GM10248 (cell line): ENCODE measurements at places on chromosomes 13 and 19.
A peak's percentile ranks its signal among the peaks of the same experiment; 100 is the strongest.

GRCh38 chr13:72953391-72953965 is 105.3 kb upstream of the KLF5 start:
- DNase-seq: no peak

GRCh38 chr19:48596679-48597465 is 9.7 kb upstream of the SPACA4 start:
- peak; percentile 68 for DNase-seq

- no peak for DNase-seq
These were observed 30.9 kb upstream of the MED4 start for GRCh38 chr13:48125794-48126228.

DNA sequence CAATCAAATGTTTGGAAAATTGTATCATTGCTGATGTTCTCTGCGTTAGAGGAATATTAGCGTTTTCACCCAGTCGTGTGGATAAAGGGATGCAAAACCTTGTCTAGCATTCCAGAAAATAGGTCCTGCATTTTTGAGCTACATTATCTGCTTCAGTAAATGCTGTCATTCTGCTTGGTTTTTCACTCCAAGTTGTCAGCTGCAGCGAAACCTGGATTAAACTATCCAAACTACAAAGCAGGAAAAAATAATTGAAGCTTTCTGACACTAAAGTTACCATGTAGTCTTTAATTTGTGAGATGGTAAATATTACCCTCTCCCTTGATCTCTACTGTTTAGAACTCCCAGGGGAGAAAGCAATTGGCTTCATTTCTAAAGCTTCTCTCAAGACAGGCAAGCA is 1795.5 kb upstream of the PRR20A start:
- DNase-seq: no peak

GRCh38 chr19:45884682-45885555 is 1.0 kb downstream of the IRF2BP1 start:
- DNase-seq: peak; percentile 46

- DNase-seq: no peak
These were observed 259.0 kb downstream of the ITGBL1 start for GRCh38 chr13:101711307-101712025.

GRCh38 chr19:33465834-33466233 is 55.8 kb downstream of the PEPD start:
- DNase-seq: no peak

DNA sequence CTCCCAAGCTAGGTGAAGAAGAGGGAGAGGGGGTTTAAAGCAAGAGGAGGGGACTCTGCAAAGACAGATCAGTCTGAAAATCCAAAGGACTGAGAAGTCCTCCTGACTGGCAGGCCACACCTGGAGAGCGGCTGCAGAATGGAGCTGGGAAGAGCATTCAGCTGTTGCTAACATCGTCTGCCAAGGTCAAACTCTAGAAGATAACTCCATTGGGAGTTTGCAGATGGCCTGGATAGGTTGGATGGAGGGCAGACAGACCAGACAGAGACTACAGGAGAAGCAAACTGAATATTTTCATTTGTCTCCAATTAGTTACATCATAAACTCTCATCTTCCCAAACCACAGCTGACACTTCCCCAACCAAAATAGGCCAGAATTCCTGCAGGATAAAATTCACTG is 19.9 kb upstream of the SHISA2 start:
- DNase-seq: no peak

DNA sequence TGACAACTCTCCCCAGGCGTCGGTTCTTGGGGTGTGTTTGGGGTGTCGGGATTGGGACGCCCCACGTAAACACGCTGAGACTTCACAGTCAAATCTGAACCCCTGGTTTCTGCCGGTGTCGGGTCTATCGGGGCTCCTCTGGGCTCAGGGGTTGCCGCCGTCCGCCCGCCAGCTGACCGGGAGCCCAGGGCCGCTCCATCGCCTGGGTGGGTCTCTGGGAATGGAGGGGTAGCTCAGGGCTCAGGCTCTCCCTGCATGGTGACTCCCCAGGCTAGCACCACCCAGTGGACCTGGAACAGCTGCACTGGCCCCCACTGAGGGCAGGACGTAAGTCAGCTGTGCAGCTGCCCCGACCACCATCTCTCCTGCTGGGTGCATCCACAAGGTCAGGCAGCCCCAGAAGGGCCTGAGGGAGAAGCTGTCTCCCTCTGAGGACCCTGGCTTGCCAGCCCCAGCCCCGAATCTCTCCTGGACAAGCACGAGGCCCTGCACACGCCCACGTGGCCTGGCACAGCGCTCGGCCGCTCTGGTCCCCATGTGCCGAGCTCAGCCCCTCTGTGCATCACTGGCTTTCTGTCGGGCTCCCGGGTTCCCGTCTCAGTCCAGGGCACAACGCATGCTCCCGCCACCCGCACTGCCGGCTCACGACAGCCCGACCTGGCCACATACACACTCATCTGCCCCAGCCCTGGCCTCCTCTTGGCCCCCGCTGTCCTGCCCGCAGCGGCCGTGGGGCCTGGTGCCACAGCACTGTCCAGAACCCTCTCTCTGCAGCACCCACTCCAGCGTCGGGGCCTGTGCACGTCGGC is 6.1 kb downstream of the RNF126 start:
- no peak for DNase-seq

DNA sequence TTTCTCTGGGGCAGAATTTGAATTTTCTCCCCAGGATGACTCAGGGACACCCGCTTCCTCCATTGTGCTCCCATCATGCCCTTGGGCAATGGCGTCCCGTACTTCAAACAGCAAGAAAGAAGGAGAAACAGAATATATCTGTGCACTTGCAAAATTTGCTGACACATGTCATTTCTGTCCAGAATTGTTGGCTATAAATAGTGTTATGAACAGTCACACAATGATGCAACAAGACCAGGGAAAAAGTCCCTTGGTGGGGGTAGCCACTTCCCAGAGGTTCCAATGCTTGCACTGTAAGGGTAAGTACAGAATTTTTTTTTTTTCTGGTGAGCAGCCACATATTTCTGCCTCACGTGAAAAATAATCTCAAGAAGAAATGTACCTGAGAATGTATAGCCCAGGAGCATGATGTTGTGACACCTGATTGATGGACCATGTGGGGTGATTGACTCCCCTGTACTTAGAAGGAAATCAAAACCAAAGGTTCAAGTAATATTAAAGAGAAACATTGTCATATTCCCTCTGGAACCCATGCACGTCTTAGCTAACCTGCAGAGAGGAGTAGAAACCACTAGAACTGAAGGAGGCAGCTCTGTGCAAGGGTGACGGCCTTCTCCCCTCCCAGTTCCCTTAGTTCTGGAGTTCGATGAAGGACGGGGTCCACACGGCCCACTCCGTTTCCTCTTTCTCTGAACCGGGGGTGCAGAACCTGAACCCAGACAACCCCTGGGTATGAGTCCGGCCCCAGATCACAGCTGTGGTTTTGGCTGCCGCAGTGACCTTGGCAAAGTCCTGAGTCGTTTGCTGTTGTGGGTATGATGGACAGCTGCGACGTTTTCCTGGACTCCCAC is 9.3 kb upstream of the LAIR1 start:
- no peak for DNase-seq

GRCh38 chr13:43596924-43597598 is 189.7 kb downstream of the ENOX1 start:
- no peak for DNase-seq

DNA sequence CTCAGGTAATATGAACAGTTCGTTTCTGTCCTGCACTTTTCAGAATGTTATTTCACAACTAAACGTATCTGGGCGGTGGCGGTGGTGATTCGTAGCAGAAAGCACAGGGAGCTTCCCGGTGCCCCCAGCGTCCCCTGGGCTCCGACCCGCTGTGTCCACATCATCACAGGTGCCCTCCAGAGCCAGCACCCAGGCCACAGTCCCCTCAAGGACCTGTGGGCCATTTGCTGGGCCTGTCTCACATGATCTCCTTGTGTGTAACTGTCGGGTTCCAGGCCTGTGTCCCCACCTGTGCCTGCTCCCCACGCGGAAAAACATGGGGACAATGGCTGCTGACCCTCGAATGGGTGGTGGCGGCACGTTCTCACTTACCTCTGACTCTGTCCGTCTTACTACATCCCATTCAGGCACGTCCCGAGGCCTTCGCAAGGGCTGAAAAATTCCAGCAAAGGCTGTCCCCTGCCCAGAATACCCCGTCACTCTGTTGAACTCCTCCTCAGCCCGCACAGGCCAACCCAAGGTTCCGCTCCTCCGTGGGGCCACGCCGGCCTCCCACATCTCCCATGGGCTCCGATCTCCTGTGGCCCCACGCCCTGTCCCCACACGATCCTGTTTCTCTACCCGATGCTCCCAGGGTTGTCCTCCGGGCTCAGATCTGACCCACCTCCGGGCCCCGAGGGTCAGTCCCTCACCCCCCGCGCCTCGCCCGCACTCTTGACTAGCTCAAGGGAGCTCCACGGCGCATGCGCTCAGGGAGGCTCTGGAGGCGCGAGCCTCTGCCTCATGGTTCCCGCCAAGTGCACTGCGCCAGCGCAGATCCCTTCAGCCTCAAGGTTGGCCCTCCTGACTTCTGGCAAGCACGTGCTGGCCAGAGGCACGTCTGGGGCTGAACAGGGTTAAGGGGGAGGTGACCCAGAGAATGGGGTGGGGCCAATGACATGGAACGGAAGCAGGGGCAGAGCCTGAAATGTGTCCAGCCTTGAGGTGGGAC is 21.2 kb downstream of the DEDD2 start:
- no peak for DNase-seq

- no peak for DNase-seq
These were observed 51.1 kb downstream of the DNM2 start for GRCh38 chr19:10768936-10769335.
